ENCODE measurements at places on chromosomes 5 and 9. TPM values are rescaled to one million over a fixed set of nuclear protein-coding genes. Genes with fewer than 3 reads are reported as not detected.

The SLC31A1 gene
- 41.5 TPM for total RNA-seq

DNA sequence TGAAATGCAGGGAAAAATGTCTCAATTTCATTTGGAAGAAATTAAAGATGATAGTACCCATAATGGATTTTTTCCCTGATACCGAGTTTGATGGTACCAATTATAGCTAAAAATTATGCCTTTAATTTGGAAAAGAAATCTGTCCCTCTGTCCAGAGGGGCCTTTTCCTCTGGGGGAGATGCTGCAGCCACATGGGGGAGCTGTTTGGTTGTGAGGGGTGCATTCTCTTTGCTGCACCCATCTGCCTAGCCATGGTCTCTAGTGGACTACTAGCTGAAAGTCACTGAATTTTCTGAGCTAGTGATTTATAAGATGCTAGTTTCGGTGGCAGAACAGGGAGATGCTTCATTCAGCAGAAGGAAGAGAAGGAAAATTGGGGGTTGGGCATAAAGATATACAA lies 9.6 kb downstream of the SEC61B start:
- DNase-seq = no peak

DNA sequence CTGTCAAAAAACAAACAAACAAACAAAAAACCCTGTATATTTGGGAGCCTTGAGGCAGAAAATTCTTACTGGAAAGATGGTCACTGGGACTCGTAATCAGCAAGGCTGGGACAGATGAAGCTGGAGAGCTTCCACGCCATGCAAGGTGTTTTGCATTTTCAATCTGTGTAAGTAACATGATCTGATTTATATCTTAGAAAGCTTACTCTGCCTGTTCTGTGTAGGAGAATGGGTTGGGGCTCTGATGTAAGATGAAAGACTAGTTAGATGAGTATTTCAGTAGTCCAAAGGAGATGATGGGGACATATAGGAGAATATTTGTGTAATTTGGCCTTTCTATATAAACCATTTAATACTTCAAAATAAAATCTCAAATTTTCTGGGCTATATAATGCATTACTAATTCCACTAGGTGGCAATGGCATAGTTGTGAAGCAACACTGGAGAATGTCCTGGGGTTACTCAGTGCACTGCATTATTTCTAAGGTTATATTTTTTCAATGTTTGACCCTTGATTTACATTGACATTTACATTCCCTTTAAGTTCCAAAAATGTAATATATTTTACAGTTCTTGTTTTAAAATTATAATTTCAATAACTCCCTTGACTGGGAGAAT lies 21.9 kb upstream of the FSD1L start:
- DNase-seq = peak; percentile 36

DNA sequence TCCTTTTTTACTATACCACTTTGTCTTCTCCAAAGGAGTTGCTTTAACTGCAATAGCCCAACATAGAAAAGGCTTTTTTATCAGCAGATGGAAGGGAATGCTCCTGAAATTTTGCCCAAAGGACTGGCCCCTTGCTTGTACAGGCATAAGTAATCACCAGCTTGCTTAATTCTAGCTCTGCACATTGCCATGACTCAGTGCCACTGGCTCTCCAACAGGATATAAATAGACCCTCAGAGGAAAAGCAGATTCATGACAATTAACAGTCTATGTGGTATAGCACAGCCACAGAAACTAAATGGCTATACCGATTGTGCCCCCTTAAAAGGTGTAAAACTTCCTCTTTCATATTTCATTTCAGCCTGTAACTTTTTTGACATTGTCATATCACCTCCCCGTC lies 227.0 kb downstream of the ZNF608 start:
- DNase-seq = peak; percentile 82

The SHISAL2B gene
- not detected for total RNA-seq

The IQGAP2 gene
- 2.6 TPM for total RNA-seq

- DNase-seq = peak; percentile 42
Observed at GRCh38 chr5:120365656-120366446, 98.2 kb upstream of the PRR16 start.

The PCDHGA10 gene
- total RNA-seq = 12.2 TPM

DNA sequence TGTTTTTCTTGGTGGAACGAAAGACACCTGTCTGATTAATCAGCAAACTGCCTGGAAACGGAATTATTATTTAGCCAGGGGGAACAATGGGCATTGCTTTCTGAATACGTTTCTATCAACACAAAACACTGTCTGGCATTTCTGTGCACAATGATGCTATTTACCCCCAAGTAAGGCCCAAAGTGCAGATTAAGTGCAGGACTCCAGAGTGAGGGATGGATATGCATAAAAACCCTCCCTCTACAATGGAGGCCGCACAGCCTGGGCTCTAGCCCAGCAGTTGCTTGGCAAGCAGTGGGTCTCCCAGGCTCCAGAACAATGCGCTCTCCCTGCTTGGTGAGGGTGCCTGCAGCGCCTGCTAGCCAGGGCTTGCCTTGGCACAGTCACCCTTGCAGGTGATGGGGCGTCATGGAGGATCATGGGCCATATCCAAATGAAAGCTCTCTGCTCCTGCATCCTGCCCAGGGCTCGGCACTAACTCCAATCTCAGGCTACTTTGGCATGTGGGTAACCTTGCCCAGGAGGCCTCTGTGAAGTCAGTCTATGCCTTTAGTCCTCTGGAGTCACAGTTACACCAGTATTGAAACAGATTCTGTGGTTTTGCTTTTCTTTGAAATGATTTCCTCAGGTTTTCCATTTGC lies 11.5 kb upstream of the SPATA24 start:
- DNase-seq = no peak

GRCh38 chr5:14272548-14273205 lies 129.5 kb downstream of the TRIO start:
- DNase-seq = peak; percentile 77

The MVB12B gene
- total RNA-seq = 3.5 TPM

The PCDHB4 gene
- total RNA-seq = under 0.01 TPM

- DNase-seq = peak; percentile 54
Observed at GRCh38 chr5:52809884-52810283, 22.2 kb downstream of the ITGA1 start.

DNA sequence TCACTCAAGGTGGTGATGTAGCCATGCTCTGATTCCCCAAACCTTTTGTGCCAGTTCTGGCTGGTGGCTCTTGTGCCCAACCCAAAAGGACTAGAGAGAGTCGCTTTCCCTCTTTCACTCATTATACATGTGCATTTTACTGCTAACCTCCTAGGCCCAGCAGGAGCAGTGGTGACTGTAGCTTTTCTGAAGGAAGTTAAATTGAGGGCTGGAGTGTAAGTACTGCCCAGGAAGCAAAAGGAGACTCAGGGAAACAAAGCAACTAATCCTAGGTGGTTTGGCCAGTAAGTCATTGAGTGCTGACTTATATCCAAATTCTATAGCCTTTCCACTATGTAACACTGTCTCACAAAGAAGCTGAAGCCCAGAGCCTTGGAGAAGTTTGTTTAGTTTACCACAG lies 194.4 kb upstream of the ZNF462 start:
- no peak for DNase-seq

DNA sequence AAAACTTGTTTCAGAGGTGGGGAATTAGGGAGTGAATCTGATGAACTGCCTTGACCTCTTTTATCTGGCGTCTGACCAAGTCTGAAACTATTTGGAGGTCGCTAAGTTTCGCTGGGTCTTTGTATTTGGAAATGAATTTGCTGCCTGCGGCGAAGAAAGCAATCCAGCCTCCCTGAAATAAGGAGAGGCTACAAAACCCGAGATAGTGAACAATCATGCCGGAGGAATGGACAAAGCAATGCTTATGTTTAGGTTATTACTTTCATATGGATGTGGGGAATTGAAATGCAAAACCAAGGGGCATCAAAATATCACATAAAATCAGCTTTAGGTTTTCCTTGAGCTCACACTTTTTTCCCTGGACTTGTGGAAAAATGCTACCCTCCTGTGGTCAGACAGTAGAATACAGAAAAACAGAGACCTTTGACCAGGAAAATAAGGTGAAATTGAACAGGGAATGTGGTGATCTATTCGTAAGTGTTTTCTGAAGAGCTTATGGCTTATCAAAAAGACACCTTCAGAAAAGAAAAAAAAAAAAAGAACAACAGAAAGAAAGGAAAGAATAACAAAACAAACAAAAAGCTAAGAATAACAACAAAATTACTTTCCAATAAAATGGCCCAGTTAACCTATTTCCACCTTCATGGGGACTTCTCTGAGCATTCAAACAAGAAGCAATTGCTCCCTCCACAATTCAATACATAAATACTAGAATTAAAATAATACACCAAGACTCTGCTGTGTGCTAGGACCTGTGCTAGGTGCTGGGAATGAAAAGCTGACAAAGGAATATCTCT lies 68.6 kb upstream of the DPYSL3 start:
- peak; percentile 72 for DNase-seq

- no peak for DNase-seq
Observed at GRCh38 chr5:14341571-14342230, 198.6 kb downstream of the TRIO start.

- no peak for DNase-seq
Observed at GRCh38 chr5:162641142-162641813, 573.7 kb downstream of the GABRG2 start.

The SERF1A gene
- total RNA-seq = 8.7 TPM

The LECT2 gene
- total RNA-seq = not detected

GRCh38 chr9:108400297-108400696 lies 455.5 kb downstream of the ACTL7B start:
- no peak for DNase-seq

GRCh38 chr9:137198902-137199283 lies 1.6 kb downstream of the TPRN start:
- no peak for DNase-seq

DNA sequence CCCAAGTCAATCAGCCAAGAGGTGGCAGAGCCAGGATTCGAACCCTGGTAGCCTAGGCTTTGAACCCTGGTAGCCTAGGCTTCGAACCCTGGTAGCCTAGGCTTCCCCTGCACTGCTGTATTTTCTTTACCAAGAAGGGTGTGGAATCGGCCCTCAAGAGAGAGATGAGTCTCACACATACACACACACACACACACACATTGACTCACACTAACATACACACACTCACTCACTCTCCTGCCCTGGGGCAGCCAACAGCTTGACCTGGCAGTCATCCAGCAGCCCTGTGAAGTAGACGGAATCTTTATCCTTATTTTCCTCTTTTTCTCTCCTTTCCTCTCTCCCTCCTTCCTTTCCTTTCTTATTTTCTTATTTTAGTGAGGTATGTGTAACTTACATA lies 55.4 kb upstream of the RPL26L1 start:
- DNase-seq = peak; percentile 92

GRCh38 chr5:177040814-177041420 lies 18.4 kb downstream of the ZNF346 start:
- DNase-seq = peak; percentile 18

The KLHL3 gene
- 3.0 TPM for total RNA-seq

- no peak for DNase-seq
Observed at GRCh38 chr9:6484210-6484609, 71.2 kb downstream of the UHRF2 start.

The SPINK7 gene
- not detected for total RNA-seq

The GDA gene
- total RNA-seq = 0.97 TPM

DNA sequence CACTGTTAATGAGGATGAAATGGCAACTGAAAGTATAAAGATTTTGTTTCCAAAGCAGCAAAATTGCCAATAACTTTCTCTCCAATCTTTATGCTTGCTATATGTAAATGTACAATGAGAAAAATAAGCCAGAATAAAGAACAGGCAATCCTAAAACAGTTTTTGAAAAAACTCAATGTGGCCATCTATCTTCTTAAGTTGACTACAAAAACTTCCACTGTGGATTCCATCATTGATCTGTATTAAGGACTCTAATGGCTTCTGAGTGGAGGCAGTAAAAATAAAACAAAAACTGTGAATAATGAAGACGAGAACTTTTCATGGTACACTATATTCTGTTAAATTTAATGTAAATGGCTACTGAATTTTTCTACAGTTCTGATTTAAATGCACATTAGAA lies 382.9 kb downstream of the TMEM232 start:
- no peak for DNase-seq

The SNX30 gene
- total RNA-seq = 27.6 TPM

DNA sequence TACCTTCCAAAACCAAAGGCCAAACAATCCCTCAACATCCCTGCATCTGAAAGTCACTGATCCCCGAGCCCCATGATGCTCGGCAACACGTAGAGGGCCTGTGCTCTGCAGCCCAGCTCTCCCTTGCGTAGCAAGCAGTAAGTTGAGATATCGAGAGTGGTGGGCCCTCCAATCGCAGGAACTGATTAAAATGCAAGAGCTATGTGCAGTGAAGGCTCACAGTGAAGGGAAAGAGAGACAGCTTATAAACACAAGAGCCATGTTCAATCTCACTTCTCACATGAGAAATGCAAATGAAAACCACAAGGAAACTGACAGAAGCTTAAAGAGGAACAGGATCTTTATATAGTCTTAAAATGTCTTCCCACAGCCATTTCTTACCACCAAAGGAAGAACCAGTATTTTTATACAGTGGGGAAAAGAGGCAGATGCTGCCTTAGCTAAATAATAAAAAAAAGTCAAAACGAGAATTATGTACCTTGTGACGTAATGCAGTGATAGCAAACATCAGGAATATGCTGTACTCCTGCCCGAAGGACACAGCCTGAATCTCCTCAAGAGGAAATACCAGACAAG lies 24.6 kb downstream of the TTF1 start:
- DNase-seq = no peak

The MYOZ3 gene
- total RNA-seq = under 0.01 TPM

The FBXW5 gene
- total RNA-seq = 115 TPM

The PCDHB16 gene
- total RNA-seq = under 0.01 TPM

DNA sequence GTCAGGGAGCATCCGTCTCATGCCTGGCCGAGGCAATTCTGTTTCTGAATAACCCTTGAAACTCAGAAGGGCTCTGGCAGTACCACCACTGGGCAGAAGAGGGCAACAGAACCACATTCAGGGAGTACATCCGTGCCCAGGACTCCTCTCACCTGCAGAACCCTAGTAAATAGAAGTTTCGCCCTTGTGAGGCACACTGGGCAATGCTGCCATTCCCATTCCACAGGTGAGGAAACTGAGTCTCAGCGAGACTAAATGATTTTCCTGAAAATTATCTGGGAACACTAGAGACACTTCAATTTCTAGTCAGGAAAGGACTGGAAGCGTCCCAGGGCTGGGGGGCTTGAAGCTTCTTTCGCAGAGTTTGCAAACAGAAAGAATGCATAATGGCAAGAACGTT lies 74.7 kb downstream of the FGF1 start:
- peak; percentile 71 for DNase-seq

DNA sequence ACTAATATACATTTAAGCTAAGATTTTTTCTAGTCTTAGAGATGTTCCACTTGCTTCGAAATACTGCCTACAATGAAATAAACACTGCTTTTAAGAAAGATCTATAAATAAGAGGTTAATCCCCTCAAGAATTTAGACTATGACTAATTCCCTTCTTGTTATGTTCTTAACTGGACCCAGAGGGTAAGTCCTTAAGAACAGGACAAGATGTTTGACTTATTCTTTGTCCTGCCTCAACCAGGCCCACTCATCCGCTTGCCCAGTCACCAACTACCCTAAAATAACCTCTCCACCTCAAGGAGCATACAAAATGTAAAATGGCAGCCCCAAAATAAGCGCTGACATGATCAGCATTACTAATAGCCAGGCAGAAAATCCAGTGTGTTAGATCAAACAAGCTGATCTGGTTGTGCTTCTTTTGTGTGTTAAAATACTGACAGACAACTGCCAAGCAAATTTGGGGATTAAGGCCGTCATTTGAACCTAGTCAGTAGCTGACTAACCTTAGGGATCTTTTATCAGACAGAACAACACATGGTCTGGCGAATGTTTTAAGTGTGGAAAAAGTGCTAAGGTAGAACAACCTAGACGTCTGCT lies 93.7 kb upstream of the SMC5 start:
- DNase-seq = peak; percentile 14

The HSPB3 gene
- 6.1 TPM for total RNA-seq

- peak; percentile 86 for DNase-seq
Observed at GRCh38 chr5:180353048-180353979, at the start of gene GFPT2. Gene GFPT2 (minus strand): TSS chr5:180353336. CDS start chr5:180353217, 119 bp downstream.

Measured in fibroblast of villous mesenchyme (primary cell).